Calu3 (cell line): ENCODE measurements at places on chromosomes 7 and 10. TPM values are rescaled to one million over a fixed set of nuclear protein-coding genes. Genes with fewer than 3 reads are reported as not detected.

The SEMA3C gene
- total RNA-seq: 61.1 and 67.7 TPM in 2 replicates

GRCh38 chr10:129845111-129845753 is 118.8 kb downstream of the EBF3 start:
- H3K4me3 ChIP-seq: no peak overlapping the region
- no peaks in the 10 kb centered on the region for H3K36me3 ChIP-seq
- no peaks in the 10 kb centered on the region for H3K4me1 ChIP-seq
- no peaks in the 10 kb centered on the region for H3K27me3 ChIP-seq
- no peak for DNase-seq

DNA sequence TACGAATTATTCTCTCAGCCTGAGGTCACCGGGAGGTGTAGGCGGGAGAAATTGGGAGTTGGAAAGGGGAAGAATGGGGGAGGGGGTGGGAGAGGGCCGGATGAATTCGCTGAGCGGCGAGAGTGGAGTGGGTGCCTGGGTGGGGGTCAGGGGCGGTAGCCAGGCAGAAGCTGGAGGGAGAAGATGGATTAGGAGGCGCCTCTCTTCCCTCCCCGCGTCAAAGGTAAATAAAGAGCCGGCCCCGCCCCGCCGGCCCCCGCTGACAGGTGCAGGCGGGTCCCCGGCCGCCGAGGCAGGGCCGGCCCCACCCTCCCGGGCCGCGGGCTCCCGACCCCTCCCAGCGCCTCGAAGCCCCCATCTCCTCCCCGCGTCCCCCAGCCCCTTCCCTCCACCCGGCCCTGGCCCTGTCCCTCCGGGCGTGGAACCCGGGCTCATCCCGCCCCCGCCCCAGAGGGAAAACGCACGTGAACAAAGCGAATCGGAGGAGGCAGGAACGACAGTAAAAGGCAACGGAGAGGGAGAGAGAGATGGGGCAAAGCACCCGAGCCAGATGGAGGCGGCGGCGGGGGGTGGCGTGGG is 872 bp downstream of the FAM131B start:
- H3K27me3 ChIP-seq: peaks cover 84% of the 10 kb centered on the region
- peak overlapping the region; percentile 79 for H3K4me3 ChIP-seq
- no peak for DNase-seq
- peaks cover 11% of the 10 kb centered on the region for H3K36me3 ChIP-seq

- DNase-seq: no peak
- H3K27ac ChIP-seq: no peak overlapping the region
- peaks cover 4% of the 10 kb centered on the region for H3K36me3 ChIP-seq
- no peaks in the 10 kb centered on the region for H3K4me1 ChIP-seq
Observed at GRCh38 chr7:156073366-156074052, 261.2 kb upstream of the SHH start.

DNA sequence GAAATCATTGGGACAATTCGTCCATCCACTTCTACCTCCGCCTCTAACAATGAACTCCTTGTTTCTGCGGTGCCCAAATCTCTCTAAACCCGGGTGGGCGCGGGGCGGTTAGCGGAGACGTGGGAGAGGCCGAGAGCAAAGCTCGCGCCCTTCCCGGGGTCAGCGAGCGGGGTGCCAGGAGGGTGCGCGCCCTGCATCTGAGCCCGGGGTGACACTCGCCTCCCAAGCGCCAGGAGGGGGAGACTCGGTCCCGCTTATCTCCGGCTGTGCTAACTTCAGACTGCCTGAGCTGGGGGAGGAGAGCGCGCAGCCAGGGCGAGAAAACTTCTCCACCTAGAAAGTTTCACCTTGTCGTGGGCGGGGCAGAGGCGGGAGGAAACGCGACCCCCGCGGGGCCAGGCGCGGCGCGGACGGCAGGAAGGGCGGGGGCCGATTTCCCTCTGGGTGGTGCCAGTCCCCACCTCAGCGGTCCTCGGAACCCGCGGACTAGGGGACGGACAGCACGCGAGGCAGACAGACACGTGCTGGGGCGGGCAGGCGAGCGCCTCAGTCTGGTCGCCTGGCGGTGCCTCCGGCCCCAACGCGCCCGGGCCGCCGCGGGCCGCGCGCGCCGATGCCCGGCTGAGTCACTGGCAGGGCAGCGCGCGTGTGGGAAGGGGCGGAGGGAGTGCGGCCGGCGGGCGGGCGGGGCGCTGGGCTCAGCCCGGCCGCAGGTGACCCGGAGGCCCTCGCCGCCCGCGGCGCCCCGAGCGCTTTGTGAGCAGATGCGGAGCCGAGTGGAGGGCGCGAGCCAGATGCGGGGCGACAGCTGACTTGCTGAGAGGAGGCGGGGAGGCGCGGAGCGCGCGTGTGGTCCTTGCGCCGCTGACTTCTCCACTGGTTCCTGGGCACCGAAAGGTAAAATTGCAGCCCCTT is at the start of gene MET:
Gene MET, plus strand, starts transcription at position 516 of the 915 bp plus-strand sequence. CDS start 26,889 bp downstream, outside the sequence.
- H3K4me1 ChIP-seq: peaks cover 27% of the 10 kb centered on the region
- H3K27ac ChIP-seq: peak within 1 kb of the TSS; percentile 92
- peaks cover 42% of the 10 kb centered on the region for H3K36me3 ChIP-seq
- H3K4me3 ChIP-seq: peak within 1 kb of the TSS; percentile 74
- peak; percentile 94 for DNase-seq
